ENCODE measurements at places on chromosomes 16 and 17.

GRCh38 chr17:82647593-82648164 is 565 bp downstream of the WDR45B start:
- DNase-seq = peak; percentile 55

GRCh38 chr16:51137097-51137496 is 14.0 kb downstream of the SALL1 start:
- DNase-seq = no peak

DNA sequence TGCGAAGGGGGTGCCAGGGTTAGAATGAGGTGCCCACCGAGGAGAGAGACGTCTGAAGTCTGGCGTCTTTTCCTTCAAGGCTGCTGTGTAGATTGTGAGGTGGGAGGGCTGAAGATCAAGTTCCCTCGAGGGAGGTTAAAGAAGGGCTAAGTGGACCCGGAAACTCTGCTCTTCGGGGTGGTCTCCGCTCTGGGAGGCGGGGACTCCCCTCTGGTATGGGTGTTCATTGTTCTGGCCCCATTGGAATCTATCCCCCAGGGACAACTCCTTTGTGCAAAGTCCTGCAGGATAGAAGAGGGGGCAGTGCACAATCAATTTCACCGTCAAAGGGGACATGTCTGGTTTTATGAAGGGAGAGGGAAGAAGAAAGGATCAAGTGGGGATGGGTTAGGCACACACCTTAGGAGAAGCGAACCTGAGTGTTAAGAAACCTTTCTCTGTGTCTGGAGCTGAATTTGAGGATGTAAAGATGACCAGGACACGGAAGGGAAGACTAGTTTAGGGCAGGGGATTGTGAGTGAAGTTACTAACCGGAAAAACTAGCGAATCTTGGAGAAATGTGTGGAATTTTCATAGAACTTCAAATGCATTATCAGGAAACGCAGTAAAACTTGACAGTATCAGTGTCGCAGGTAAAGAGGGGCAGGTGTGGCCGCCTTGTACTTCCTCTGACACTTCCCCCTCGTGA is 809 bp upstream of the RAB34 start:
- no peak for DNase-seq

- DNase-seq = no peak
These were observed 765 bp downstream of the MYO18A start for GRCh38 chr17:29179232-29180033.
